ENCODE measurements at places on chromosomes 7 and 10.

DNA sequence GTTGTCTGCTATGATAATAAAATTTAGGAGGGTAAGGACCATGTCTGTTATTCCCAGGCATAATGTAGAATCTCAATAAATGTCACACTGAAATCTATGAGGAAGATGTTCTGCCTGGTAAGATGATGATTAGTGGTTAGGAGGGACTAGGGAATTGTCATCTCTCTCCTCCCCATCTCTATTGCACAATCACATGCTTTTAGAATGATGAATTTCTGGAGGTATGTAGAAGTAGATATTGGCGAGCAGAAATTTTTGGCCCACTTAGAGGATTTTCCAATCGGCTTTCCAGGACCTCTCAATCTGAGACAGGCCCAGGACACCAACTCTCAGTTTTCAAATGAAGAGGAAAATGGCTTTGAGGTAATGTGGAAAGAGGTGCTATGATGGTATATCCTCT lies 2.0 kb upstream of the PITX3 start:
- no peak for DNase-seq

- DNase-seq, result no peak
Observed at GRCh38 chr10:92377962-92378361, 87.0 kb downstream of the MARCHF5 start.

DNA sequence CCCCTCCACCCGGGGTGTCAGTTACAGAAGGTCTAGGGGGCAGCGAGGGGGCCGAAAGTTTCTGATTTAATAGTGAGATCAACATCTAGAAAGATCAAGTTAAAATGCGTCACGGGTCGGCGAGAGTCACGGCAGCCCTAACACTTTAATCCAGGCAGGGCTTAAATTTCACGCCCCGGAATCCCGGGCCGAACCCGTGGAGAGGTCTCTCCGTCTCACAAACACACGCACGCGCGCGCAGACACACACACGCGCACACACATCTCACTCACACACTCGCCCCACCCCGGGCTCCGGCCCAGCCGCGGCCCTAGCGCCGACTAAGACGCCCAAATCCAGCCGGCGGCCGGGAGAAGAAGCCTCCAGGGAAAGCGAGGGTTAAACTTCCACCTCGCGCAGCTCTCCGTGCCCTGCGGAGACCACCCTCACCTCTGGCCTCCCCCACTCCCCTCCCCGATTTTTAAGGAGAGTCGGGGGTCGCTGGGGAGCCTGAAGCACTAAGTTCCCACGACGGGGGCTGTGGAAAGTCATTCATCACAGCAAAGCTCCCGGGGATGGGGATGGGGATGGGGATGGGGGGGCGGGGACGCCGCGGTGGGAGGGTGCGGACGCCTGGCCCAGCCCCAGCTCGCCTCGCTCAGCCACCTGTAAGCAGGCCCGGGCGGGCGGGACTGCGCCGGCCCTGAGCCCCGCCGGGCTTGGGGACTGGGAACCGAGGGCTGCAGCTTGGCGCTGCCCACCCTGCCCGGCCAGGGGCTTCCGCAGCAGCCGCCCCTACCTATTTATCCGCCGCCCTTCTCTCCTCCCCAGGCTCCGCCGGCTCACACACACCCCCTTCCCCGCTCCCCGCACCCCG lies 1.6 kb downstream of the PDGFA start:
- peak; percentile 81 for DNase-seq

DNA sequence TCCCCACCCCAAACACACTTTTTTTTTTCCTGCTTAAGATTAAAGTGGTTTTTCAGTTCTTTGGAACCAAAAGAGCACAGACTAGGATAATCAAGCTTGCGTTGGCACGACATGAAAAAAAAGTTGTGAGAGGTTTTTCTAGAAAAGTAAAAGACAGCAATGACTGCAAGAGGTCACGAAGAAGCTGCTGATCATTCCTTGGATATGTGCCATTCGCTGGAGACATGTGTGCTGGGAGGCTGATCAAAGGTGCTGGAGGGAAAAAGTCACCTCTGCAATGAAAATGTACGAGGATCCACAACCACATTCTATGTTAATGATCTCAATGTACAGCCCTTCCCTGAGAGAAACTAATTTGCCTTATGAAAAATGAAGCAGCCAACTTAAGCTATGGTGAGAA lies 5.4 kb downstream of the AKR1B1 start:
- no peak for DNase-seq

DNA sequence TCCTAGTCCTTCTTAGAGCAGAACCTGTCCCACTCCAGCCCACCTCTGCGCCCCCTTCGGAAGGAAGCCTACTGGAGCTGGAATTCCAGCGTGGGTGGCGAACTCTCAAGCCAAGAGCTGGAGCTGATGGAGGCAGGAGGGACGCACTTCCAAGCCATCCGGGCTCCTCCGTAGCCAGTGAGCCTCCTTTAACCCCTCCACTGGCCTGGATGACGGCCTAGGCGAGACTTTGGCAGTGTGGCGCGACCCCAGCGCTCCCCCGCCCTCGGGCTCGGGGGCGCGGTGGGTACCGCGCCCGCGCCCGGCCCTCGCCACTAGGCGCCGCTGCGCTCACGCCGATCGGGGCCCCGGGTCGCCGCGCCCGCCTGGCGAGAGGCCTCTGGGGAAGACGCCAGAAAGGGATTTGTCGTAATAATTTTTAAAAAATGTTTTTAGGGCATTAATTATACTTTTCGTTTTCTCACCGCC lies 5.1 kb upstream of the EMX2 start:
- no peak for DNase-seq

- no peak for DNase-seq
Observed at GRCh38 chr7:133744451-133744850, 382.7 kb upstream of the LRGUK start.

GRCh38 chr10:119940487-119940886 lies 48.0 kb downstream of the SEC23IP start:
- DNase-seq, result no peak

- no peak for DNase-seq
Observed at GRCh38 chr10:113858541-113858940, 4.1 kb downstream of the NHLRC2 start.

All from right hindlimb (tissue), 1 donor.